T-helper 1 cell (primary cell): ENCODE measurements at places on chromosomes 6 and 20.

DNA sequence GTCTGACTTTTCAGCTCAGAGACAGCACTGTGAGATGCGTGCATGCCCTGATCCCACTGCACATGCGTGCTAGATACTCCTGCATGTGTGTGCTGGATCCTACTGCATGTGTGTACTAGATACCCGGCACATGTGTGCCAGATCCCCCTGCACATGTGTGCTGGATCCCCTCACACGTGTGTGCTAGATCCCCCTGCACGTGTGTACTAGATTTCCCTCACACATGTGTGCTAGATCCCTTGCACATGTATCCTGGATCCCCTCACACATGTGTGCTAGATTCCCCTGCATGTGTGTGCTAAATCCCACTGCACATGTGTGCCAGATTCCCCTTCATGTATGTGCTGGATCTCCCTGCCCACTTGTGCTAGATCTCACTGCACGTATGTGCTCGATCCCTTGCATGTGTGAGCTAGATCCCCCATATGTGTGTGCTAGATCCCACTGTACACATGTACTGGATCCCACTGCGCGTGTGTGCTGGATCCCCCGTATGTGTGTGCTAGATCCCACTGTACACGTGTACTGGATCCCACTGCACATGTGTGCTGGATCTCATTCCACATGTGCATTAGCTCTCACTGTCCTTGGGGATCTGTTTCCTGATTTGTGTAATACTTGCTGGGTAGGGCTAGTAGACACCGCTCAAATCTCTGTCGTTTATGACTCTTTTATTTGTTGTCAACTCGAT lies 214.6 kb downstream of the SMOC2 start:
- DNase-seq: no peak

DNA sequence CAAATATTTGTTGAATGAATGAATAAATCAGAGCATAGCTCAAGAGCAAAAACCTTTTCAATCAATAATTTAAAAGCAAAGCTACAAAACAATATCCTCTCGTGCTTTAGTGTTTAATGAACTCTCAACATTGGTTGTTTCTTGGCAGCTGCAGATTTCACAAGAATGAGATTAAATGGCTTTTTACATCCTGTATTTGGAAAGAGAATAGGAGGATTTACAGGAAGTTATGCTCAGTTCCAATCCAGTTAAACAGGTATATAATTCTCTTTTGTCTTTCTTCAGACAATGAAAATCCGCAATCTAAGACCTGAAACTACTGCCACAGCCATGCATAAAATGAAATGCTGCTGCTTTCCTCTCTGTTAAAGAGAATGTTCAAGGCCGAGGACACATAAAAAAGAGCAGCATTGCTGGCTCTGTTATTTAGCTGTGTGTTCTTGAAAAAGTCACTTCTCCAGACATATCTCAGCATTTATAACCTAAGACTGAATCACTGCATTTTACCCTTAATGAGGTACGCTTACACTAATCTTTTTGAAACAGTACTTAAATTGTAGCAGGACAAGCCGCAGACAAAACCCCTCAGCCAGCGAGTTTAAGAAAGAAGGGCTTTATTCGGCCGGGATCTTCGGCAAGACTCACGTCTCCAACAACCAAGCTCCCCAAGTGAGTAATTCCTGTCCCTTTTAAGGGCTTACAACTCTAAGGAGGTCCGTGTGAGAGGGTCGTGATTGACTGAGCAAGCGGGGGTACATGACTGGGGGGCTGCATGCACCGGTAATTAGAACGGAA lies 3.6 kb downstream of the C6orf52 start:
- DNase-seq: no peak

DNA sequence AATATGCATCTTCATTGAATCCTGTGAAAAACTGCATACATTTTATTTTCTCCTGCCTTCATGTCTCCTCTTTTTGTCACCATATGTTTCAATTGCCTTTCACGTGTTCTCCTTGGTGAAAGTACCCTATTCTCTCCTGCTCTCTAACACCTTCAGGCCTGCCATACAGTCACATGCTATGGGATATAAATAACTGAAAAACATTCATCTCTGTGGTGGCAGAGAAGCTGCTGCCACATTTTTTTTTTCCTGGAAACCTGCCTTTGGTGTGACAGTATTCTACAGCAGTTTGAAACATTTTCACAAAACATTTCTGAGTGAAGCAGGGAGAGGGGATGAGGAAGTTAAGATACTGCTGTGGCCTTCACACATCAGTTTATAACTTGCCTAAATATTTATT lies 44.8 kb upstream of the FBXL4 start:
- no peak for DNase-seq

GRCh38 chr6:123769431-123769830 lies 34.2 kb upstream of the NKAIN2 start:
- no peak for DNase-seq

DNA sequence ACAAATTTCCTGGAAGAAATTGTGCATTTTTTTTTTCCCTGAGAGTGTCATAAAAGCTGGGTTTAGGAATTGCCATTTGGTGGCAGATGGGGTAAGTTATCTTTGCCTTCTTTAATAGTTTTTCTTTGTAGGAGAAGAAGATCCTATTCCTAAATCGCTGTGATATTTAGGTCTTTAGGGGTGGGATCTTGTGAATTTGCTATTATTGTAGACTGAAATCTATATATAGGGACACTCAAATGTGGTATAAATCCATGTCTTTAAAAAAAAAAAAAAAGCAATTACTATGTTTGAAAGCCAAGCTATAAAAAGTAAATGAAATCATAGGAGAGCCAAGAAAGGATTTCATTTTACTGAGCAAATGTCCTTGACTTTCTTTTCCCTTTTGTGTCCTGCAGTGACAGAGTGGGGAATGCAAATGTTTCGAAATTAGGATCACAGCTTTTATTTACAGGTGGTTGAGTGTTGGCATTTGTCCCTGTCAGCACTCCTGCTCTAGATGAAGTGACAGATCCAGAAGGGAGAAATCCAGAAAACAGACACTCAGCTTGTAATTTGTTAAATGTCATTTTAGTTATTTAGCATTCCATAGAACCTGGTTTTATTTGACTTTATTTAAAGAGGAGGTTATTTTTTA lies 29.4 kb downstream of the TIAM2 start:
- no peak for DNase-seq

DNA sequence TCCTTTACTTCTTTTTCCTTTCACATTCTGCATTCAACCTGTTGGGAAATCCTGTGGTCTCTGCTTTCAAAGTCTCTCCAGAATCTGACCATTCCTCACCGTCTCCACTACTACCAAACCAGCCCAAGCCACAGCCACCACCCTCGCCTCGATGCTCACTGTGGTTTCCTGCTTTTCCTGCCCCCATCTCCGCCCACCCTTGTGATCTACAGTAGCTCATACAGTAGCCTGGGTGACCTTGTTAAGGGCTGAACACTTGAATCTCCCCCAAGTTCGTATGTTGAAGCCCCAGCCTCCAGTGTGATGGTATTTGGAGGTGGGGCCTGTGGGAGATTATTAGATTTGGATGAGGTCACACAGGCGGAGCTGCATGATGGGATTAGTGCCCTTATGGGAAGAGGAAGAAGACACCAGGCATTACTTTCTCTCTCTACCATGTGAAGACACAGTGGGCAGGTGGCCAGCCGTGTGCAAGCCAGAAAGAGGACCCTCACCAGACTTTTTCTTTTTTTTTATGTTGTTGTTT lies 189.0 kb upstream of the UST start:
- no peak for DNase-seq

- DNase-seq: no peak
Observed at GRCh38 chr6:71886184-71887005, at the start of gene RIMS1. Gene RIMS1 (plus strand): TSS chr6:71886550. CDS start chr6:71887024, 474 bp downstream.

DNA sequence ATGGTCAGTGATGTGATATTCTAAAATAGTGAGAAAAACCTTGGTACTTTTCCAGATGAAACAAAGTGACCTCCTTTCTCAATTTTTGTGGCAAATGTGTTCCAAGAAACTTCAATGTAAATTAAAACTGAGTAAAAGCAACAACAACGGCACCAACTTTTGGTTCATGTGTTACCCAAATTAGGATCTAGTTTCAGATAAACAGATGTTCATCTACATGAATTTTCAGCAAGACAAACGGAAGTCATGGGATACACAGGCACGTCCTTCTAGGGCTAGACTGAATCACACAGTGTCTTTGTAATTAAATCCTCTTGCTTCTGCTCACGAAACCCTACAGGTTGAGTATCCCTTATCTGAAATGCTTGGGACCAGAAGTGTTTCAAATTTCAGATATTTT lies 915.2 kb downstream of the TFAP2A start:
- DNase-seq: no peak

DNA sequence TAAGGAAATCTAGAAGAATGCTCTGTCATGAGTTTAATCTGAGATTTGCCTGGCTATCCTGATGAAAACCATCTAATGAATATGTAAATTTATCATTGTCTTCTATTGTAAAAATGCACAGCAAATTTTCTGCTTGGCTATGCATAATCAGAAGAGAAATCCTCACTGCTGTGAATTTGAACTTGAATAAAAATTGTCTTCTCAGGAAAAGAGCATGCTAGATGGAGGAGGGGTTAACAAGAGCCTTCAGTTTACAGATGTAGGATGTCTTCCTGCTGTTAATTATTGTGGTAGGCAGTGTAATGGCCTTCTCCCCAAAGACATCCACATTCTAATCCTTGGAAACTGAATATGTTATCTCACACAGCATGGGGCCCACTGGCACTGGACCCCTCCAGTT lies 45.8 kb downstream of the ANKEF1 start:
- DNase-seq: no peak

DNA sequence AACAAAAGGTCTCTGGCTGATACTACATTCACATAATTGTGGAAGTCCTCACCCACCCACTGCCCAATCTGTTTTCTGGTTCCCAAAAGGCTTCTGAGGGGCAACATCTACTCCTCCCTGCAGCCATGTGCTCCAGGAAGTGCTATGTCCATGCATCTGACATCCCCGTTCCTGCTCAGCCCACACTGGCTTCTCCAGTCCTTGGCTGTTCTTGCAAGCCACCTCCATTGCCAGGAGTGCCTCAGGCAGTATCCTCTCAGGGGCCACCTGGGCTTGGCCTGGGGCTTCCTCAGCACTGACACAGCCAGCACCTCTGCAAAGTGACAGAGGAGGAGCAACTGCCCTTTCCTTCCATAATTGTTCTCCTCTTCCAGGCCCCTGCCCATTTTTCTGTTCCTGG lies 18.3 kb downstream of the ARHGAP18 start:
- DNase-seq: no peak

- DNase-seq: no peak
Observed at GRCh38 chr20:52926505-52926904, 45.7 kb upstream of the TSHZ2 start.

DNA sequence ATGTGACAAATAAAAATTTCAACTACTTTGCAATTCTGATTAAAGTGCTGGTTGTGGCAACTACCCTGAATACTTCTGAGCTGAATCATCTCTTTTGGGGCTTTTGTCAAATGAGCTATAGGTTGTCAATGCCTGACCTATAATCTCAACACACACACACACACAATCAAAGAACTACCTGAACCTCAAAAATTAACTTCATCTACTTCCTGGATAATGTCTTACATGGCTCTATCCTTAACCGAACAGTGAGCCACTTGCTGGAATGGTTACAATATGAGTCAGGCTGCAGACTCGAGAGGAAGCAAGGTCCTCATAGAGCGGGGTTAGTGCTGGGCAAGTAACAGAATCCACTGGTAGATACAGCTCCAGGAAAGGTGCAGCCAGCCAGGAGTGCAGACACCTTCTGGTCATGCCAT lies 70.6 kb upstream of the DST start:
- DNase-seq: no peak

GRCh38 chr20:4154958-4155411 lies 139.6 kb upstream of the RNF24 start:
- no peak for DNase-seq

GRCh38 chr20:37133952-37134351 lies 38.2 kb upstream of the RBL1 start:
- DNase-seq: no peak

DNA sequence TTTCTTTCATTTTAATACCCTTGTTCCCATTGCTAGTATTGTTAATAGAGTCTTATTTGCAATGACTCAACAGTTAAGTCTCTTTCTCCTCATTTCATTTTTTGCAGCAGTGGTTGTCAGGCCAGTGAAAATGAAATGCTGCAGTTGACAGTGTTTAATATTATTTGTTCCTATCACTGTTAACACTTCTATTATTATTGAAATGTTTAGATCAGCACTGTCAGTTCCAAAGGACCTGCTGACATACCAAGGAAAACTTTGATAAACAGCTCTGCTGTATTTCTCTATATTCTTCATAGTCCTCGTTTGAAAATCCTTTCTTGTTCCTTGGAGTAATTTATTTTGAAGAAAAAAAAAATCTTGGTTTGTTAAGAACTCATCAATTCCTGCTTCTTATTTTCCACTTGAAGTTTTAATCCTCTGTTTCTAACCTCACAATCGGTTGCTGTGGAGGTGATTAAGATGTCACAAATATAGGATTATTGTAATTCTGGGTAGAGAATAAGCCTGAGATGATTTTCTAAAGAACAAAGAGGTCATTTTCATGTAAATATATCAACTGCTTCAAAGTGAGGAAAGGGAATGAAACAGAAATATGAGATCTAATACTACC lies 1065.9 kb upstream of the CITED2 start:
- no peak for DNase-seq

DNA sequence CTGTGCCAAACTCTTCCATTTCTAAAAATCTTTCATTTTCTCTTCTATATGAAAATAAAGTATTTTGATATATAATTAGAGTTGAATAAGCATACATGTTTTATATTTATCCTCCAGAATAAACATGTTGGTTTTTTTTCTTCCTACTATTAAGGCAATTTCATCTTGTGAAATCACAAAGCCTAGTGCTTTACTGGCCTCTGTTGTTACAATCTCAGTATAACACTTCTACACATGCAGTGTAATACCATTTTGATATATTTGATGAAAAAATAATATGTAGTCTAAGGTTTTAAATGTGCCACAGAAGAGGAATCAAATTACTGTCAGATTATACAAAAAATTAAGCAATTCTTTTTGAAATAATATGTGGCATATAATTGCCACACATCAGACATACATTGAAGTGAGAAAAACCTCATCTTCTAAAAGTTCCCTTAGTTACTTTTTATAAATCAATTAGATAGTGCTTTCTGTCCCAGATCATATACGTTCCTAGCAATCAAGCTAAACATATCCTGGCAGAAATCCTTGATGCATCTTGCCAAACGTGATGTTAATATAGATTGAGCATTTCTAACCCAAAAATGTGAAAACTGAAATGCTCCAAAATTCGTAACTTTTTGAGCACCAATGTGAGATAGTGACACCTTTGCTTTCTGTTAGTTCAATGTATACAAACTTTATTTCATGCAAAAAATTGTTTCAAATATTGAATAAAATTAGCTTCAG lies 225.1 kb upstream of the MANEA start:
- DNase-seq: no peak

DNA sequence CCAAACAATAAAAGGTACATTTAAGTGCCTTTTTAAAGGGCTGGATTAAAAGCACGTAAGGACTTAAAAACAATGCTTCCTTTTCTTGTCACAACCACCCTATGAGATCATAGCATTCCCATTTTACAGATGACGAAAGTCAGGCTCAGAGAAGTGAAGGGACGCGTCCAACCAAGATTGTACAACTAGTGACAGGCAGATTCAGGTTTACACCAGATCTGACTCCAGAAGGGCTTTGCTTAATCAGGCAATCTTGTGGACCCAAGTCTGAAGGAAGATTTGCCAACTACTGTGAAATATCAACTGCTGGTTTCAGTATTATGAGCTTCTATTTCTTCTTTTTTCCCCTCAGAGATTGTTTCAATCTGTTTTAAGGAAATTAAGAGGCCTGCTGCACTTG lies 877 bp downstream of the ENPP4 start:
- DNase-seq: no peak
